ENCODE measurements at places on chromosomes 13 and 19. TPM values are rescaled to one million over a fixed set of nuclear protein-coding genes. Genes with fewer than 3 reads are reported as not detected.

CYP4F2 gene
- not detected for total RNA-seq

EDDM13 gene
- not detected for total RNA-seq

DNA sequence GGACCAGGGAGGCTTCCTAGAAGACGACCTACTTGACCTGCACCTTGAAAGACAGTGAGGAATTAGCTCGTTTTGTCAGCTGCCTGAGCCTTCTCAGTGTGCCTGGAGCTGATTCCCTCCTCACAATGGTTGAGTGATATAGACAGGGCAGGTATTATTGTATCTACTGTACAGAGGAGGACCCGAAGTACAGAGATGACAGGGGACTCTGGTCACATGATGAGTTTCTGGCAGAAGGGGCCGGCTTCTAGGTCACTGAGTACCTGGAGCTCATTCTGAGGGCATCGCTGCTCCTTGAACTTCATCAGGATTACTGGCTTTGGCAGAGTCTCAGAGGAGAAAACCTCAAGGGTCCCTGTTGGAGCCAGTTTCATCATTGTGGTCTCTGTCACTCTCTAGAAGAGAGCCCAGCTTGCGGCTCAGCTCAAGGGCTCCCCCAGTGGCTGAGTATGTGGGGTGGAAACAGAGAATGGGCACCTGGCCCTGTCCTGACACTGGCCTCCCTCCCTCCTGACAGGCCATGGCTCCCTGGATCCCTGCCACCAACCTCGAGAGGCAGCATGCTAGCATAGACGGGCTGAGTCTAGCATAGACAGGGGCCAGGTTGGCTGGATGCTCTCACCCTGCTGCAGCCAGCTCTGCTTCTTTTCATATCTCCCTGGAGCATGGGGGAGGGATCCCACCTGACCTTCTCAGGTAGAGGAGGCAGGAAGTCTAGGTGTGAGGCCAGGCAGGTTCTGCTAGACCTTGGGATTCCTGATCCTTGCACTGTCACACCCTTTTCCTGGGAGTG is 38.7 kb downstream of the NFIX start:
- DNase-seq = peak; percentile 79
- peaks cover 71% of the 10 kb centered on the region for H3K4me1 ChIP-seq

DNA sequence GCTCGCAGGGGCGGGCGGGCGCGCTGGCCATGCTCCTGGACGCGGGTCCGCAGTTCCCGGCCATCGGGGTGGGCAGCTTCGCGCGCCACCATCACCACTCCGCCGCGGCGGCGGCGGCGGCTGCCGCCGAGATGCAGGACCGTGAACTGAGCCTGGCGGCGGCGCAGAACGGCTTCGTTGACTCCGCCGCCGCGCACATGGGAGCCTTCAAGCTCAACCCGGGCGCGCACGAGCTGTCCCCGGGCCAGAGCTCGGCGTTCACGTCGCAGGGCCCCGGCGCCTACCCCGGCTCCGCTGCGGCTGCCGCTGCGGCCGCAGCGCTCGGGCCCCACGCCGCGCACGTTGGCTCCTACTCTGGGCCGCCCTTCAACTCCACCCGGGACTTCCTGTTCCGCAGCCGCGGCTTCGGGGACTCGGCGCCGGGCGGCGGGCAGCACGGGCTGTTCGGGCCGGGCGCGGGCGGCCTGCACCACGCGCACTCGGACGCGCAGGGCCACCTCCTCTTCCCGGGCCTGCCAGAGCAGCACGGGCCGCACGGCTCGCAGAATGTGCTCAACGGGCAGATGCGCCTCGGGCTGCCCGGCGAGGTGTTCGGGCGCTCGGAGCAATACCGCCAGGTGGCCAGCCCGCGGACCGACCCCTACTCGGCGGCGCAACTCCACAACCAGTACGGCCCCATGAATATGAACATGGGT is 599 bp downstream of the ZIC2 start:
- peak overlapping the region; percentile 55 for H3K4me3 ChIP-seq
- H3K4me1 ChIP-seq = peaks cover 8% of the 10 kb centered on the region
- no peak for DNase-seq
- no peaks in the 10 kb centered on the region for H3K36me3 ChIP-seq
- peaks cover 73% of the 10 kb centered on the region for H3K27me3 ChIP-seq

DNA sequence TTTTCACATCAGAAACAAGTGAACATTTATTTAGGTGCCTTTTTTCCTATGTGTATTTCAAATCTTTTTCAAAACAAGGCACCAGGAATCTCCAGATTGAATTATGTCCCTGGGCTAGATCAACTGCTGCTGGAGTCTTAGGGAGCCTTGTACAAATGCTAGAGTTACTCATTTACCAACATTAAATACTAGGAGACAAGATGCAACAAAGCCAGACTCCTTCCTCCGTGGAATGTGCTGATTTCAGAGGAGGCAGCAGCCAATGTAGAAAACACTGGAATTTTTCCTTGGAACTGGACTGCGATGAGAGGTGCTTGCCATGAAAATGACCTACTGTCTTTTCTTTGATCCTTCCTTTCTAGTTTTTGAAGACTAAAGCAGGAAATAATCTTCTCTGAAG is 1514.7 kb upstream of the MIR17HG start:
- no peak overlapping the region for H3K4me3 ChIP-seq
- no peak overlapping the region for H3K27ac ChIP-seq
- DNase-seq = no peak
- H3K27me3 ChIP-seq = no peaks in the 10 kb centered on the region

DNA sequence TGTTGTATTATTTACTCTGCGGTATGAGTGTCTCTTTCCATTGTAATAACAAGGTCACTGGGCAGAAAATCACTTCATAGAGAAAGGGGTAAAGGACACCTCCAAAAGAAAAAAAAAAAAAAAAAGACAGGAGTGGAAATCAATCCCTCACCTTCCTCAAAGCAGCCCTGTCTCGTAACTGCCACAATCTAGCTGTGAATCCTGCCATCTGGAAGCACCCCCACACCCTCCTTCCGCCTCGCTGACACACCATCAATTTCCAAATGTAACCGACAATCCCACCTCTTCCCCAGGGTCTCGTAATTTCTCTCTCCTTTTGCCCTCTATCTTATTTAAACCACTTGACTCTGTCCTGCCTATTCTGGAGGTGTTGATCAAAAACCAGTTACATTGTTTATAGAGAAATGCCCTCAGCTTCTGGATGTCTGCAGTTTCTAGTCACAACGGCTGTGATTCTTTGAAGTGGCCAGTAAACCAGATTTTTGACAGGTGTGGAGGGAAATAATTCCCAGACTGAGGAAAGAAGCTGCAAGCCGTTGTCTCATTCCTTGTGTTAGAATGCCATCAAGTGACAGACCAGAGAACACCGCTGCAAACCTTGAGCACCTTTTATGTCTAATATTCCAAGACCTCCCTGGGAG is 9.1 kb upstream of the POP4 start:
- H3K4me3 ChIP-seq = no peak overlapping the region
- H3K27ac ChIP-seq = no peak overlapping the region
- no peaks in the 10 kb centered on the region for H3K4me1 ChIP-seq
- H3K36me3 ChIP-seq = no peaks in the 10 kb centered on the region

GRCh38 chr19:50780753-50781435 is 9.3 kb upstream of the ACP4 start:
- peaks cover 59% of the 10 kb centered on the region for H3K27me3 ChIP-seq
- H3K4me1 ChIP-seq = 0 out of 2 replicates have a peak, but pooled peaks cover 3% of the 10 kb centered on the region
- DNase-seq = no peak
- no peaks in the 10 kb centered on the region for H3K36me3 ChIP-seq
- no peak overlapping the region for H3K27ac ChIP-seq

DAND5 gene
- total RNA-seq = 1.1 TPM

DNA sequence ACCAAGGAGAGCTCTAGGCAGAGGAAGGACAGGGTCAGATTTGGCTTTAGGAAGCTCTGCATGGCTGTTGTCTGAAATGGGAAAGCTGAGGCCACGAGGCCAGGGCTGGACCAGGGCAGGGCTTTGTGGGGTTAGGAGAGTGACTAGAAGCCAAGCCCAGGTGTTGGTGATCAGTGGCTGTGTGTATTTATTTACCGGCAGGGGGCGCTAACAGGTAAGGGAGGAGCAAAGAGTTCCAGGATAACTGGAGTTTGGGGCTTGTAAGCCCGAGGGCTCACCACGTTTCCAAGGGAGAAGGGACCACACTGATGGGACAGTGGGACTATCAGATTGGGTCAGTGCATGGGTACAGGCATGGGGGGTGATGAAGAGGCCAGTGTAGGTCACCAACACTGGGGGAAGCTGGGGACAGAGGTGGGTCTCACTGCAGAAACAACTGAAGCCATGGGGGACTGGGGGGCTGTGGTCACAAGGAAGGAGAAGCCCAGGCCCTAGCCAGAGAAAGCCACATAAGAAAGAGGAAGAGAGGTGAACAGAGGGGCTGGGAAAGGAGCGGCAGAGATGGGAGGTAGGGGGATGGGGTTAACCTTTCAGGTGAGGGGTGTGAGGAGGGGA is 3.9 kb downstream of the TMEM147 start:
- peaks cover 13% of the 10 kb centered on the region for H3K4me1 ChIP-seq
- no peak overlapping the region for H3K27ac ChIP-seq
- no peak overlapping the region for H3K4me3 ChIP-seq
- DNase-seq = peak; percentile 65

All from PC-3 (cell line).